Fibroblast of skin of right biceps (primary cell): ENCODE measurements at places on chromosomes 7 and 10.

DNA sequence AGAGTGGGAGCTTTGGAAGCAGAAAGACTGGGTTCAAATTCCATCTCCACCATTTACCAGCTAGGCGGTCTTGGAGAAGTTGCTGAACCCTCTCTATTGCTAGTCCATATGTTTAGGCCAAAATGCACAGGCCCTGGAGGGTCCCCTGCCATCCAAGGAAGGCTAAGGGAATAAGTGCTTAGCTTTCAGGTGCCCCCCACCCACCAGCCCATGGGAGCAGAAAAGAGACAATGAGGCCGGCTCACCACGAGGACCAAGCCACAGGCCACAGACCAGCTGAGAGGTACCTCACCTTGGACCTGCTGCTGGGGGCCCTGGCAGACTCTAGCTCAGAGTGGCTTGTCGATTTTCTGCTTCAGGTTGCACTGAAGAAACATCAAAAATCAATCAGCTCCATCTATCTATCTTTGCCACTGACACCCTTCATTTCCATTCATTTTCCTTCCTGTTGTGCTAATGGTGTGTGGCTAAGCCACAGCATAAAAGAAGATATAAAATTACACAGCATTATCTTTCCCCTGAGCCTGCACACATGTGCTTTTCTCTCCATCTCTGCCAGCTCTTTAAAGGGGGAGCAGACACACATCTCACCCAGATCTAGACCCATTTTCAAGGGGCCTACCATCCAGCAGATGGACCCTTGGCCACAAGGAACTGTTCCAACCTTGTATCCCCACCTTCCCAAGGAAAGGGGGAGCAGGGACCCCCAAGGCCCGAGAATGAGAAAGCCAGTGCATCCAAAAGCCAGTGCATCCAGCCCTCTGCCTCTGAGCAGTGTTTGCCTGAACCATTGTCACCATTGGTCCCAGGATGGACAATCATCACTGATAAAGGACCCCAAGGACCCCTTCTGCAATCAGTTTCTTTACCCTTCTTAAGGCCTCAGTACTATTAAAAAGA, 65.4 kb downstream of the GRID1 start:
- DNase-seq: no peak

GRCh38 chr7:22597844-22598243, 97.9 kb upstream of the STEAP1B start:
- DNase-seq: peak; percentile 86

- no peak for DNase-seq
These were observed 711.5 kb upstream of the C7orf33 start for GRCh38 chr7:147878912-147879661.

GRCh38 chr7:42161110-42161509, 75.9 kb downstream of the GLI3 start:
- no peak for DNase-seq

DNA sequence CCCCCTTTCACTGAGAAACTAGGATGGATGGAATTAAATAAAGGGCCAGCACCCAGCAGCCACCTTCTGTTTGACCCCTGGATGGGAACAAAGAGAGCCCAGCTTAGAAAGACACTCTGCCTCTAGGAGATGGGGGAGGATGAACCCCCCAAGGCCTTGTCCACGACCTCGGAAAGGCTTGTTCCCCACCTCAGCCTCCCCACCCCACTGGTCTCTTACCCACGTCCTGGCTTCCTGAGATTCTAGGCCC, 9.7 kb downstream of the ITPRIP start:
- DNase-seq: no peak

GRCh38 chr7:100824499-100825214, 2.7 kb downstream of the EPHB4 start:
- DNase-seq: no peak

DNA sequence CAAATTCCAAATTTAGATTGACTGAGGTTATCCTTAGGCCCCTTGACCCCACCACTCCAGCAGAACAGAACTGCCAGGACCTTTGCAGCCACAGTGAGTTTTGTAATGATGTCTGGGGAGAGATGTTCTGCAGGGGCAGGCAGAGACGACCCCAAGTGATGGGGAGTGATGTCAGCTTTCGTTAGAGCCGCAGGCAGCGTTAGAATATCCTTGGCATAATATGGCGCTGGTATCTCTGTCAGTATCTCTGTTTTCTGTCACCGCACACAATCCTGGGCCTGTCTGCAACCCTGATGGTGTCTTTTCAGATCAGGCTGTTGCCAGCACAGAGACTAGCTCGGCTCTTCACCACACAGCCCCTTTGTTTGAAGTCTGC, 1083.6 kb downstream of the KCNMA1 start:
- DNase-seq: no peak

GRCh38 chr10:130026670-130027456, 62.8 kb upstream of the EBF3 start:
- no peak for DNase-seq

DNA sequence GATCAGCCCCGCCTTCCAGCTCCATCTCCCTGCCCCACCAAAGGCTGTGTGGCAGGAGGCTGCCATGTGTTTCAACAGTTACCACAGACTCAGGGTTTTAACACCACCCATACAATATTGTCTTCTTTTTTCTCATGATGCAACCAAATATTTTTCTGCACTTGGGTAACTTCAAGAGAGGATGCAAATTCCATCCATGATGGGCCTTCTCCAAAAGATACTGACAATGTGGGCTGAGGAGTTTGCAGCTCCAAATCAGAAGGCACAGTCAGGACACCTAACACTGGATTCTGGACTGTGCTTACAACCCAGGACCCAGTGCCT, 347.9 kb downstream of the GRID1 start:
- DNase-seq: no peak

- peak; percentile 50 for DNase-seq
These were observed 309.8 kb downstream of the PARD3 start for GRCh38 chr10:34505338-34505737.

- no peak for DNase-seq
These were observed 227.2 kb upstream of the MKLN1 start for GRCh38 chr7:131100357-131101054.

DNA sequence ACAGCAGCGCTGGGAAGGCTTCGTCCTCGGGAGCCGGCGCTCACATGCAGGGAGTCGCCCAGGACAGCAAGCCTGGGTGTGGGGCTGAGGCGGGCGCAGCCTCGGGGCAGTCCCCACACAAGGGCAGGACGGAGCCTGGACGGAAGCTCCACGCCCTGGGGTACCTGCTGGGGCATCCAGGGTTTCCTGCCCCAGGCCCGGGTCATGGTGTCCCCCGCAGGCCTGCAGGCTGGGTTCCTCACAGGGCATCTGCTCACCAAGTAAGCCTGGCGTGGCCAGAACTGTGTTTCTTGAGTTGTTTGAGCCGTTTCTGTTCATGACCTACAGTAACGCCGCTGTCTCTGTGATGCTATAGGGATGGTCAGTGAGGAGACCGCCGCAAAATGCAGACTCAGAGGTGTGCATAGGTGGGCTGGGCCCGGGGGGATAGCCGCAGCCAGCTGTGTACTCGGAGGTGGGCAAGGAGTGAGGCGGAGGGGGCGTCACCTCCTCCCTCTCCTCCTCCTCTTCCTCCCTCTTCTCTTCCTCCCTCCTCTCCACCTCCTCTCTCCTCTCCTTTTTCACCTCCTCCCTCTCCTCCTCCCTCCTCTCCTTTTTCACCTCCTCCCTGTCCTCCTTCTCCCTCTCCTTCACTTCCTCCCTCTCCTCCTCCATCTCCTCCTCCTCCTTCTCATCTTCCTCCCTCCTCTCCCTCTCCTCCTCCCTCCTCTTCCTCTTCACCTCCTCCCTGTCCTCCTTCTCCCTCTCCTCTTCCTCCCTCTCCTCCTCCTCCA, 438.9 kb downstream of the DNAJB6 start:
- no peak for DNase-seq

DNA sequence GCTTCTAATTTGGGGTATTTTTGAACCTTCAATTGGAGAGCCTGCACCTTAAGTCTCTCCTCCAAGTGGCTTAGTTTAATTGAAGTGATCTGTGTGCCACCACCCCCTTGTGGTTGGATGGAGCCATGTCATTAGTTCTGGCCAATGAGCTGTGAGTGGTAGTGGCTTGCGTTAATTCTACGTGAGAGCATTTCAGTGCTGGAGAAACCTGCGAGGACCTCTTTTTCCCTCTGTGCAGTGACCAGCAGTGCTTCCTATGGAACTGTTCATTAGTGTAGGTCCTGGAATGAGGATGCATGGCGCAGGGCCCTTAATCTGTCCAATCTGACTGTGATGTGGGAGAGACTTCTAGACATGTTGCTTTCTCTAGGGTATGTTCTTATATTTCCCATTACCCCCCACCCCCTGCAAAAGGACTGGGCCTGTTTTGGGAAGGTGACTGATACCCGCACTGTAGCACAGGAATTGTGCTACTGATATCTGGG, 3.8 kb downstream of the HILPDA start:
- DNase-seq: peak; percentile 70

DNA sequence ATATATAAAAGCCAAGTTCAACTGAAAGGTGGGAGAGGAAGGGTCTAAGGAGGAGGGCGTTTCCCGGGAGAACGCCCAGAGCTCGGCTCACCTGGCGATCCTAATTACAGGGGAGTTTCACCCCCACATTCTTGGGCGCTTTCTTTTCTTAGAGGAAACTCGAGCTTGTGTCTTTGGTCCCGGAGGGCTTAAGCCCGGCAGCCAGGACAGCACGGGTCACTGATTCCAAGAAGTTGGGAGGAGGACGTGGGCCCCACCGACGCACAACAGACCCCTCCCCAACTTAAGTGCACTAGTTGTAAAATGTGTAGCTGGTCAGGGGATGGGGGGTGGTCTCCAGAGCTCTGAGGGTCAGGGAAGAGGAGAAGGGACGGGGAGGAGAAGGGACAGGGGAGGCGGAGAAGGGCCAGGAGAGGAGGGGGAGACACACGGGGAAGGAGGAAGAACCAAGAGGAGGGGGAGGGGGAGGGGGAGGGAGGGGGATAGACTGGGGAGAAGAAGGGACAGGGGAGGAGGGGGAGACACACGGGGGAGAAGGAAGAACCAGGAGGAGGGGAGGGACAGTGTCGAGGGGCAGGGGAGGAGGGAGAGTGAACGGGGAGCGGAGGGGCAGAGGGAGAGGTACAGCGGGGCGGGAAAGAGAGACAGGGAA, 874 bp downstream of the BAIAP2L1 start:
- peak; percentile 71 for DNase-seq

DNA sequence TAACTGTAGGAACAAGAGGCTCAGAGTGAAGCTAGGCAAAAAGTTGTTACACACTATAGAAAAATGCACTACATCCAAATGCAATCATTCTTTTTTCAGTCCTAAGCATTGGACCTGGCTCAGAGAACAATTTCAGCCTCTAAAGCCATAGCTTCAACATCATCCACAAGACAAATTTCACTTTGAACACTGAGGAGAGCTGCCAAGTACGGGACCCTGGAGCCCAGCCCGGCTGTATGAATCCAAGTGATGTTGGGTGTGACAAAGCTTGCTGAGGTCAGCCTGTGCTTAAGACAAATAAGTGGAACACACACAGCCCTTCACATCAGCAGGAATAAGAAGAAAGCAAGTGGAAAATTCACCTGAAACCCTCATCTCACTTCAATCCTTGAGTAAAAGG, 233.1 kb upstream of the PFKP start:
- no peak for DNase-seq

GRCh38 chr7:46294381-46294780, 373.3 kb upstream of the IGFBP3 start:
- DNase-seq: peak; percentile 45

DNA sequence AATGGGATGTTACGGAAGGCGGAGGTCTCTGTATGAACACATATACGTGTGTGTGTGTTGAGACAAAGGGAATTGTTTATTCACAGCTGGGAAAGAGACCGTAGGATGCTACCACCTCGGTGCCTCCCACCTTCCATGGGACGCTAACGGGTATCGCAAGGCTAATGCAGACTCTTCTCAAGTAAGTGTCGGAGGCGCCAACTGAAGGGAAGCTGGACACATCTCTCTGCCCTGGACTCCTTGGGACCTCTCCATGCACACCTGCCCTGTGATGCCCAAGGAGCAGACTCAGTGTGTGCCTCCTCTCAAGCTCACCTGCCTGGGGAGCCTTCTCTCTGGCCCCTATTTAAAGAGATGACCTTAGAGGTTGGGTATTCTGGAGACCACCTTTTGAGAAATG, 230.9 kb downstream of the DNAJB6 start:
- no peak for DNase-seq

GRCh38 chr7:133315332-133316040, 62.6 kb downstream of the EXOC4 start:
- DNase-seq: peak; percentile 71

DNA sequence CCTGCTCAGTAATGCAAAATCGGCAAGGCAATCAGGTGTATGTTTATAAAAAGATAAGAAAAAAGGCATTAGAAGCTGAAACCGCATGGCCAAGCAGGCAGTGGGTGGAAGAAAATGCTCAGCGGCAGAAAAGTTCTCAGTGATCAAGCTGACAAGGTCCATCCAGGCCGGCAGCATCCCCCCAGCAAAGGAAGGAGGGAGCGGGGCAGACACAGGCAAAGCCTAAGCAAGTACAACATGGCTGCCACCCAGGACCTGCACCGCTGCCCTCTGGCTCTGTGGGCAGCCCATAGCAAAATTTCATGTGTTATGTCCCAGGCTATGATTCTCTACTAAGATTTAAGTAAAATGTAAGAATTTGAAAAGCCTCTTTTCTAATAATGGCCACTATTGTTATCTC, 45.4 kb downstream of the MRPS24 start:
- no peak for DNase-seq

GRCh38 chr7:132815696-132816311, 239.5 kb upstream of the PLXNA4 start:
- DNase-seq: peak; percentile 44

DNA sequence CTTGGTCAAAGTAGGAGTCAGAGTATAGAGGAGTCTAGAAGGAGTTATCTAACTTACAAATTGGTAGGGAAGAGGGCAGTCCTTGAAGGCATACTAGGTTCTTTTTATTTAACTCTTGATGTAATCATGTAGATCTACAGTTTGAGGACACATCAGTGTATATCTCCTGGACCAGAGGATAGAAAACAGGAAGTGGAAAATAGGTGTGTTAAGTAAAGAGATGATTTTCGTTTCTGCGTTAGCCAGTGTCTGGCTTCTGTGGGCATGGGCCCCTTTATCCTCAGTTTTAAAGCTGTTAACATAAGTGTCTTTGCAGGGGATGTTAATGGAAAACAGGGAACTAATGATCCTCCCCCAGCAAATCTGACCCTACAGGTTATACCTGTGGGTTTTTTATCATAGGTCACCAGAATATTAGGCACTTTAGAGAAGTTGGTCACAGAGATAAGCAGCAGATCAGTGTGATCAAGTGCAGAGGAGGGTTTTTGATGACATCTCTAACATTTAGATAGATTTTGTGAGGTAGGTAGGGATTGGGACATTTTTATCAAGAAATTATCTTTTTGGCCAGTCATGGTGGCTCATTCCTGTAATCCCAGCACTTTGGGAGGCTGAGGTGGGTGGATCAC, 58.6 kb upstream of the PRSS1 start:
- DNase-seq: no peak

DNA sequence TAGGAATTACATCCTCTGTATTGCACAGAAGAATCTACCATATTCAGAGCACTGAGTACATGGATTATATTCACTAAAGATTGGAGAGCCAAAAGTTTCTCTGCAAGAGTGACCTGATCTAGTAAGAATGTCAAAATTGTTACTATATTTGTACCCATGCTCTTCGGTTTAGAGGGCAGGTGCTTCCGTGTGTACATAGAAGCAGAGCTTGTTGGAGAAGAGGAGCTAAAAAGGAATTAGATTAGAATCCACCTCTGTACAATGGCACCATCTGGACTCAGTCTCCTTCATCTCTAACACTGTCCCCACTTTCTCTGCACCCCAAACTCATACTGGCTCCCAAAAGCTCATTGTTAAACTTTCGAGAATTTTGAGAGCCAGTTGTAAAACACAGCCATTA, 8.3 kb downstream of the CALD1 start:
- no peak for DNase-seq
